Stimulated activated CD4-positive, alpha-beta T cell treated with anti-CD3 and anti-CD28 coated beads, Interleukin-1b, Interleukin-23, amount 100 ng/mL, for 1 hour (primary cell): ENCODE measurements at places on chromosomes 7 and 10.

DNA sequence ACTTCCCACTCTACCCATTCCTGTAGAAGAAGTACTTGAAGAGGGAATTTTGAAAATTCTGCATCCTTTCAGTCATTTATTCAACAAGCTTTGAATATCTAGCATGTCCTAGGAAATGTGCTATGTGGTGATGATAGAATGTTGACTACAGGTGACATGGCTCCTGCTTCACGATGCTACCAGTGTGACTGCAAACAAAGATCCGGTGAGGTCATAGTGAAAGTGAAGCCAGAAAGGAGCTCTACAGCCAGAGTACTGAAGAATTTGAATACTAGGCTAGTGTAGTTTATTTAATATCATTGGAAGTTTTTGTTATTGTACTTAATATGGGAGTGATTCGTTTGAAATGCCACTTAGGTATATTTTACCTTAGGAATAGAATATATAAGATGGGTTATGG is 348.1 kb downstream of the TFEC start:
- DNase-seq = no peak

DNA sequence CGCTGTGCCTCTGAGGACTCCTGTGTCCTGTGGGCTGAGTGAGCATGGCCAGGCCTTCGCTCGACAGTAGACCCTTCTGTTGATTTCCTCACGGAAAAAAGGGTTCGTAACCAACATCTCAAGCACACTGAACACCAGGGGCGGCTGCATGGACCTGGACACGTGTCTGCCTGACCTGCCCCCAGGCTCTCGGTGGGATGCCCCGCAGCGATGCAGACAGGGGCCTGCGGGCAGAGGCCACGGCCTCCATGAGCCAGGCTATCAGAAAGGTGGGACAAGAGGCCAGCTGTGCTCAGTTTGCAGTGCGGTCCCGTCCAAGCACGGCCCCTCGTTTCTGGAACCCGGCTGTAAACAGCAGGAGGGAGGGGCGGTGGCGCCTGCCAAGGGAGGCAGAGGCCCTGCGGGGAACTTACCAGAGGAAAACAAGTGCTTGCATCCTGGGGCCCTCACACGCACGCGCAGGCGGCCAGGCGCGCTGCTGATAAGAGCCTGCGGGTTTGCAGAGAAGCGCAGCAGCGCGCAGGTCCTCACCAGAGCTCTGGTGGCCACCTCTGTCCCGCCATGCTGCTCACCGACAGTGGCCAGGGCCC is 10.6 kb downstream of the GPR146 start:
- no peak for DNase-seq

GRCh38 chr10:60362461-60362860 is 27.2 kb downstream of the ANK3 start:
- DNase-seq = no peak

DNA sequence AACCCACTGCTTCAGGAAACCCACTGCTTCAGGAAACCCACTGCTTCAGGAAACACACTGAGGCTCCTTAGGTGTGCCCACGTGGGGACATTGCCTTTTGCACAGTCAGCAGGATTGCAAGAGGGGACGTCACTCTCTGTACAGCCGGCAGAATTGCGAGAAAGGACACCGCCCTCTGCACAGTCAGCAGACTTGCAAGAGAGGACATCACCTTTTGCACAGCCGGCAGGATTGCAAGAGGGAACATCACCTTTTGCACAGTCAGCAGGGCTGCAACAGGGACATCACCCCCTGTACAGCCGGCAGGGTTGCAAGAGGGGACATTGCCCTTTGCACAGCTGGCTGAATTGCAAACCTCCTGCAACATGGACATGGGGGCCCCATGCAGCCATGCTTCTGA is 407.6 kb downstream of the GLRX3 start:
- DNase-seq = no peak

DNA sequence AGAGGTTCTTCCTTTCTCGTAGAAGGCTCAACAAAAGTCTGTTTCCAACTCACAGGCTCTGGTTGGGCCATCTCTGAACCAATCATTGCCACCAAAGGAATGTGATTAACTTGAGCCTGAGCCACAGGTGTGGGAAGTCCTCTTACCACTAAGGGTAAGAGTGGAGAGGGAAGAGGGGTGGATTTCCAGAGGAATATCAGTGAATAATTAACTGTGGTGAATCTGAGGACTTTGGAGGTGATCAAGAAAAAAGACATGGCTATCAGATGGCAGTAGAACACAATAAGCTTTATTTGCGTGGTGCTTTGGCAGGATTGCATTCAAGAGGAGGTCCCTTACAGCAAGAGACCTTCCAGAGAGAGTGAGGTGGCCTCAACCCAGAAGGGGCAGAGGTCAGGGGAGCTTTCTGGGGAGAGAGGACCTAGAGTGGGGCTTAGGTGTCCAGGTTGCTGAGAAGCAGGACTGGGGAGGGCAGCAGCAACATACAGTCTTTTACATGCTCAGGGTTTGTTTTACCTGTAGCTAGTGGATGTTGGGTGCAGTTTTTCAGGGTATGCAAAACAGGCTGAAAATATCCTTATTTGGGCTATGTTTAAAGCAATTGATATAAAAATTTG is 61.4 kb downstream of the BBS9 start:
- no peak for DNase-seq

DNA sequence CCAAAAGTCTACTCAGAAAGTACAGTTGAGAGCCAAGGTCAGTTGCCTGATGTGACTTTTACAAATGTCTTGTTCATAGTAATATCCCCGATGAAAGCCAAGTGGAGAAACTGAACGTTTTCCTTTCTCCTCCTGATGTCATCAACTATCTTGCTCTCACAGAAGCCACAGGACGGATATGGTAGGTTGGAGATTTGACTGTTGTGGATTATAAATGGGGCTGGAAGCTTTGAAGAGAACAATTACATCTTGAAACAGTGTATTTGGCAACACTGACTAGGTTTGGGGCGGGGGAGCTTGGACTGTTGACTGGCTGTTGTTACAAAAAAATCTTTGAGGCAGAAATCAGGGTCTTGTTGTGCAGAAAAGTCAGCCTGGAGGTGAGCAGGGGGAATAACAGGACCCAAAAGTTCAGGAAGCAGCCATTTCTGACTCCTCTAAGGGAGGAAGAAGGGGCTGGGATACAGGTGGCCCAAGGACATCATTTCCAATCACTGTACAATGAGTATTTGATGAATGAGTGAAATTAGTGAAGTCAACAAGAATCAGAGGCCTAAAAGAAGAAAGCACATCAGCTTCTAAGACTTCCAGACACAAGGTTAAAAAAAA is 24.3 kb downstream of the PLEKHS1 start:
- DNase-seq = no peak

DNA sequence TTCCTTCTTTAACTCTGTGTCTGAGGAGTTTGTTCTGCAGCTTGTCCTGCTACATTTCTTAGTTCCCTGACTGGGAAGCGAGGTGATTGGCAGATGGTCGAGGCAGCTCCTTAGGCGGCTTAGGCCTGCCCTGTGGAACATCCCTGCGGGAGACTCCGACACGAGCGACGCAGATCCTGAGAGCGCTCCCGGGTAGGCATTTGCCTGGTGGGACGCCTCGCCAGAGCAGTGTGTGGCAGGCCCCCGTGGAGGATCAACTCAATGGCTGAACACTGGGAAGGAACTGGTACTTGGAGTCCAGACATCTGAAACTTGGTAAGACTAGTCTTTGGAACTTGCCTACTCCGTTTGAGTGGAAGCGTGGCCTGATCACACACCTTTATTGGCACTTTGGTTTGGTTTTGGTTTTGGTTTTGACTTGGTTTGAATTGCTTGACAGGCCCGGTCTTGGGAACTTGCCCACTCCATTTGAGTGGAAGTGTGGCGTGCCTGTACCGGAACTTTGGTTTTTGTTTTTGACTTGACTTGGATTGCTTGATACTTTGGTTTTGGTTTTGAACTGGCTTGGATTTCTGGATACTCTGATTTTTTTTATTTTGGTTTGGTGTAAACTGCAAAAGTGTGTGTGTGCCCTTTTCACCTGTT is 42.6 kb downstream of the MAP3K8 start:
- DNase-seq = no peak

- DNase-seq = no peak
These were observed 2.0 kb downstream of the REPIN1 start for GRCh38 chr7:150370612-150371071.

DNA sequence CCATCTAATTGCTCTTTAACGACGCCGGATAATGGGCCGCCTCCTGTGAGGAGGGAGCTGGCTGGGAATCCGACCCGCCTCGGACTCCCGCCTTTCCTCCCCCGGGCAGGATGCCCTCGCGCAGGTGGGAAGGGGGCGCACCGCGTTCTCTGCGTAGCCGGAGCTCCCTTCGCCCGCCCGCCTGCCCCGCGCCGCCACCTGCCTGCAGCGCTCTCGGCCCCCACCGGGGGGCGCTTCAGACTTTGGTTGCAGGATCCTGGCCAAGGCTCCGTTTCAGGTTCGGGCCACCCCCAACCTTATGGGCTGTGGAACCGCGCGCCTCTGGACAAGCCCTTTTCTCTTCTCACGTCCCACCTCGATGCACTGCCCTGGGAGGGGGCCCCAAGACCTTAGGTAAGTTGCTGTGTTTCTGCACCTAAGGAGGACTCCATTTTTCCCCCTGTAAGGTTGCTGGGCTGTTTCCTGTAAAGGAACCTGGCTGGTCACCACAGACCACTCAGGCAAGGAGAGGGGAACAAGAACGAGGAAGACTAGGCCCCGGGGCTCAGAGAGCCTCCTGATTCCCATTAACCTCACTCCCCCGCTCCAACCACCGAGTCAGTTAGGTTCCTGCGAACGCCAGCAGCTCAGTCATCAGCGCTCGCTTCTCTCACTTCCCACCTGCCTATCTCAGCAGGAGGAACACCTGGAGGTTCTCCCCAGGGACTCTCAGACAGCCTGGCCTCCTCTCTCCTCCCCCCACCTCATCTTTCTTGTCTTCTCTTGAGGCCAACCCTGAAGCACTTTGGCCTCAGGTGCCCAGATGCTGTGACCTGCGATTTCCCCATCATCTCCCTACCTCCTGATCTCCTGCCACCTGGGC is 11.3 kb upstream of the KAZALD1 start:
- DNase-seq = peak; percentile 75

- no peak for DNase-seq
These were observed 388 bp downstream of the ECD start for GRCh38 chr10:73167458-73167782.

DNA sequence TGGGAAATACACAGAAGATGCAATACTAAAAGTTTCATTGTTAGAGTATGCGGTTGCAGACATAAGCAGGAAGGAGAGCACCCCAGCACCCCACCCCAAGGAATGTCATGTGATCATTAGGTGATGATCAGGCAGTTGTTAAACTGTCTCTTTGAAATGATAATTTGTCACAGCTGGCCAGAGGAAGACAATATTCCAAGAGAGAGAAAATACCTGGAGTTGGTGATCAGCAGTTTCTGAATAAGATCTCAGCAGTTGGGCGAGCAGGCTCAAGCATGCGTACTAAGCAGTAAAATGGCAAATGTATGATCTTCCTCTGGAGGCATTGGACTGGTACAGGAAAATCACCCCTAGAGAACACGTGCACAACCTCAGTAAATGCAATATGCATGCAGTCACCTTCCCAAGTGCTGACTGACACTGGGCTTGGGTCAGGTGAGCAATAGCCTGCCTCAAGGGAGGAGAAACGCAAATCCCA is 250.1 kb upstream of the MBL2 start:
- no peak for DNase-seq

- DNase-seq = no peak
These were observed 305.0 kb downstream of the GPR37 start for GRCh38 chr7:124460555-124460954.

- DNase-seq = no peak
These were observed 236.0 kb downstream of the MAGI2 start for GRCh38 chr7:79217468-79217867.

- DNase-seq = no peak
These were observed 46.6 kb downstream of the AGMO start for GRCh38 chr7:15515252-15515651.

- no peak for DNase-seq
These were observed 90.3 kb downstream of the JMJD1C start for GRCh38 chr10:63375458-63375857.

DNA sequence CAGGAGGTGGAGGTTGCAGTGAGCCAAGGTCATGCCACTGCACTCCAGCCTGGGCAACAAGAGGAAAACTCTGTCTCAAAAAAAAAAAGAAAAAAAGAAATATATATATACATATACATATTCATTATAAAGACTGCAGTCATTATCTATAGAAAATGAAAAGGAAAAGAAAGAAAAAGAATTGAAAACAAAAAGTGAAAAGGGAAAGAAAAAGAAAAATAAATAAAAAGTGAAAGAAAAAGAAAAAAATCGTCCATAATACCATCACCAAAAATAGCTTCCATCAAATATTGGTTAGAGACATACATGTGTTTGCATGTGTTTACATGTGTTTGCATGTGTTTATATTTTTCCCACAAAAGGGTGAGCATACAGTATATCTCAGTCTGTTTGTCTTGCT is 105.5 kb upstream of the PARD3 start:
- no peak for DNase-seq

GRCh38 chr10:125249948-125250347 is 89.6 kb upstream of the CTBP2 start:
- no peak for DNase-seq

GRCh38 chr7:154610903-154611302 is 392.0 kb downstream of the PAXIP1 start:
- no peak for DNase-seq

DNA sequence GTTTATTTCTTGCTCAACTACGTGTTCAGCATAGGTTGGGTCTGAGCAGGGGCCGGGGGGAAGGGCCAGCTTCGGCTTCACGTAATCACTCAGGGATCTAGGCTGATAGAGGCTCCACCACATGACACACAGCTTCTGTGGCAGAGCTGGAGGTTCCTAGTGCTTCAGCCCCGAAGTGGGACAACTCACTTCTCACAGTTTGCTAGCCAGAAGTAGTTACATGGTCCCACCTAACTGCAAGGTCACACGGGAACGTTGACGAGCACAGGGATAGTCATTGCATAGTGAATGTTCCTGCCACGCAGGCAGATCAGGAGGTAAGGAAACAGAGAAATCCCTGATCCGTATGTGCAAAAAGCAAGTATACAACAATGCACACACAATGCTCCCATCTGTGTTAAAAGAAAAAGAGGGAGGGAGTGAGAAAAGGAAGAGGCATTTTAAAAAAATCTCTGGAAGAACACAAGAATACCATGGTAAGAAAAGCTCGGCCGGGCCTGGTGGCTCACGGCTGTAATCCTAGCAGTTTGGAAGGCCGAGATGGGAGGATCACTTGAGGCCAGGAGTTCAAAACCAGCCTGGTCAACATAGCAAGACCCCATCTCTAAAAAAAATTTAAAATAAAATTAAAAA is 16.9 kb downstream of the SMURF1 start:
- no peak for DNase-seq
